ENCODE measurements at places on chromosomes 4 and X.
A peak's percentile ranks its signal among the peaks of the same experiment; 100 is the strongest.

DNA sequence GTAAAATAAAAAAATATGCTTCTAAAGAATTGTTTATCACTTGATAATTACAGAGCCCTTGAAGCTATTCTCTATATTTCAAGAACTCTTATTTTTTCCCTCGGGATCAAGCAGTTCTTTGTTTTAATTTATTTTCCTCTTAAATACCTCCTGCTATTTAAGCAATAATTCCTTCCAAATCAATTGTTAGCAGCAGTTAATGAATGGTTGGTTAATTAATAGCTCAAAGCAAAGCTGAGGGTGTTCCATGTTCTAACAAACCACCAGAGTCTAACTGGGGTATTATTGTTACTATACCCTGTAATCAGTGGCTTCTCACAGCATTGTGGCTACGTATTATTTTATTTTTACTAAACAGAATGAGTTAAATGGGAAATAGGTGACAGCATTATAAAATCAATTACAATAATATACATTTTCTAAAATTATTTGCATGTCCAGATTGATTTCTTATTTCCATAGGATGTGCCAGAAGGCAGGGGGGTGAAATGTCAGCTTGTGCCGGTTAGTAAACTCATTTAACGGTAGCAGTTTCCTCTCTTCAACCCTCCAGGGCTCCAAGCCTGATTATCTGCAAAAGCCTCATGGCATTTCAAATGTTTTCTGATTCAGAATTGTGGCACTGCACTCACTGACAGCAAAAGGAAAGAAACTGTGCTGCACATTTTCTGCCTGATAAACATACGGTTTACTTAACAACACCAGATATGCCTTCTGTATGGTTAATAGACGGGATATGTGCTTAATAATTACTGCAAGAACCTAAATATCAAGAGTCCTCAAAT, 286.9 kb upstream of the EMCN start:
- DNase-seq: no peak

DNA sequence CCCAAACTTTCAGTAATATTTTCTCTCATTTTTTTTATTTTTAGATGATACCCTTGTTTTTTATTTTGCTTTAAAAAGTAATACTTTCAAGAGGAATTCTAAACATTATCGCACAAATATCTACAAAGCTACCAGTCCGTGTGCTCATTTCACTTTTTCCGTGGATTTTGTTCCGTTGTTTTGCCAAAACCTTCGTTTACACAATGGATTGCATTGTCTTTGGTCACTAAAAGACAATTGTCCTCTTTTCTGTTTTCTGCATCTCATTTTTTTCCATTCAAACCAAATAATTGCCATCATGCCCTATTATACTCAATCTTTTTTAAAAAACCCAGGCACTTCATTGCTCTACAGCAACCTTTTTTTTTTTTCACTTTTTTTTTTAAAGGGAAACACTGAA, 214.9 kb downstream of the CXXC4 start:
- DNase-seq: no peak

- no peak for DNase-seq
Measured at GRCh38 chr4:187552781-187553180, 442.8 kb upstream of the ZFP42 start.

GRCh38 chr4:149605601-149606378, 209.9 kb downstream of the IQCM start:
- DNase-seq: no peak

DNA sequence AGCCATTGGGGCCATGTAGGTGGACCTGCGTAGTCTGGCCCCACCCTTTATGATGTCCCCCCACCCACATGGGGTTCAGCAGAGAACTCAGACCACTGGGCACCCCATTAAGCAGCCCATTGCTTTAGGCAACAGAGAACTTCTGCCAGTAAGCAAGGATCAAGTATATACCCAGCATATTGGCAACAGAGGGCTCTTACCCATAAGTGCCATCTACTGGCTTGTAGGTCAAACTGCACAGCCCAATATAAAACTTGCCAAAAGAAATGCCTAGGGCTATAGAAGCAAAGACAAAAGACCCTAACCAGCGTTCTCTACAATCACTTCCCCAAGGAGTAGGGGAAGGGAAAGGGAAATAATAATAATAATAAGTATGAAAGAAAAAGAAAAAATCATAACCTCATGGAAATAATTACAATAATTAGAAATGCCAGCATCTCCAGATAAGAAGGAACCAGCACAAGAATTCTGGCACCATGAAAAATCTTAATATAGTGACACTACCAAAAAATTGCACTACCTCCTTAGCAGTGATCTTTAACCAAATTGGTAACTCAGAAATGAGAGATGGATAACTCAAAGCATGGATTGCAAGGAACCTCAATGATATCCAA, 1090.7 kb downstream of the FAT4 start:
- DNase-seq: peak; percentile 23

GRCh38 chrX:139811942-139812629, 104.1 kb upstream of the MCF2 start:
- DNase-seq: no peak

- DNase-seq: peak; percentile 8
Measured at GRCh38 chr4:80592950-80593349, 257.4 kb downstream of the CFAP299 start.

- DNase-seq: no peak
Measured at GRCh38 chr4:1348014-1348513, 1.1 kb downstream of the UVSSA start.

DNA sequence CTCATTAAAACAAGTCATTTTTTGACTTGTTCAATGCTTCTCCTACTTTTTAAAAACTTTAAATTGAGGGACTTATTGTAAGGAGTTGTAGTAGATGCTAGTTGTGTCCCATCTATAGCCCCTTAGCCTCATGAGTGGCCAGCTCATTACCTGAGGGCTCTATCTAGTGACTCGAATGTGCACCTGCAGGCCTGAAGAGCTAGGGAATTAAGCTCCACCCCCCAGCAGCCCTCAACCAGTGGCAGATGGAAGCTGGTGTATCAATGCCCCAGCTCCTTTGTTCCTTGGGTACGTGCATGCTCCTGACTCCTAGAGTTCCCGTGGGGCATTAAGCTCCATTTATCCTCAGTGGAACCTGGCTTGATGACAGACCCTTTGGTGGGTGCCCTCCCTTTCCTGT, 146.7 kb upstream of the FAM9B start:
- no peak for DNase-seq

DNA sequence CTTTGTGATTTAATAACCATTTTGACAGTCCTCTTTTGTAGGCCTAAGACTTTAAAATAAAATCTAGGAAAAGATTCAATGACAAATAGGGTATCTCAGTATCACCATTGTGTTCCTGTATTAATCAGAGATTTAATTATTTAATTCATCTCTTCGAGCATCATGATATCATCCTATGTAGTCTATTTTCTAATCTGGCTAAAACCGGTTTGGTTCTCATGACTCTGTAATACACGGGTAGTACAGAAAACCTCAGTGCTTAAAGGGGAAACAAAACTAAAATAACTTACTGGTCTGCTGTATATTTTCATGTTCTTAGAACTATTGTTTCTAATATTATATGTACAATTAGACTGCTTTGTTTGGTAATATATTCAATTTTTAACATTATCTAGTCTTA, 23.7 kb upstream of the FBXW7 start:
- no peak for DNase-seq

GRCh38 chr4:143185253-143186107, 763 bp downstream of the USP38 start:
- no peak for DNase-seq

GRCh38 chrX:19683817-19684216, 168.5 kb upstream of the MAP3K15 start:
- peak; percentile 16 for DNase-seq

DNA sequence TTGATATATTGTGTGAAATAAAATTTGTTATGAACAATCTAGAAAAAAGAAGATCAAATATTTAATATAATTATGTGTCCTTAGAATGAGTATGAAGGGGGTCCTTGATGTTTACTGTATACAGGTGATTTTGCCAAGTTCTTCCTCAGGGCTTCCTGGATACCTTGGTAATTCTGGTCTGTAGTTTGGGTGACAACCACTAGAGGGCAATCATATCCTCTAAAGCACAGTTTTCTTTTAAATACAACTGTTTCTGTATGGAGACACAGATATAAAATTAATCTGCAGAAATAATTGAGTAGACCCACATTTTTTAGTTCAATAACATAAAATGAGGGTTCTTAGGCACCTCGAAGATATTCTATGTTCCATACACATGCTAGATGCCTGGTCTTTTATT, 157.7 kb downstream of the SPANXN1 start:
- peak; percentile 22 for DNase-seq

- peak; percentile 35 for DNase-seq
Measured at GRCh38 chr4:152454398-152455011, 81.4 kb downstream of the FBXW7 start.

DNA sequence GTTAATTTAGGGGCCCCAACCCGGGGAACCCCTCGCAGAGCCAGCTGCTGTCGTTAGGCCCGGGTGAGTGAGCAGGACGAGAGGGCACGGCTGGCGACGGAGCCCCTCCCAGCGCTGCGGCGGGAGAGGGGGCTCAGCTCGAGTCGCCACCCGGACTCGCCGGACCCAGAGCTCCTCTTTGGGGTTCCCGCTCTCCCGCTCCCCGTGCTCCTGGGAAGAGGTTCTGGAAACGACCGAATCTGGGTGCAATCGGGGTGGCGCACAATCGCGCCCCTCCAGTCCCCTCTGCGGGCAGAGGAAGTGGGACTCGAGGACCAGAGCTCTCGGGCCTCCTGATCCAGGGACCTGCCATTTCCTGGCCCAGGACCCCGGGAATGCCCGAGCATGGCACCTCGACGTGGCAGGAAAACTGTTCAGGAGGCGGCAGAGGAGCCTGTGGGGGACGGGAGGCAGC, 37.3 kb upstream of the ARAF start:
- DNase-seq: no peak

DNA sequence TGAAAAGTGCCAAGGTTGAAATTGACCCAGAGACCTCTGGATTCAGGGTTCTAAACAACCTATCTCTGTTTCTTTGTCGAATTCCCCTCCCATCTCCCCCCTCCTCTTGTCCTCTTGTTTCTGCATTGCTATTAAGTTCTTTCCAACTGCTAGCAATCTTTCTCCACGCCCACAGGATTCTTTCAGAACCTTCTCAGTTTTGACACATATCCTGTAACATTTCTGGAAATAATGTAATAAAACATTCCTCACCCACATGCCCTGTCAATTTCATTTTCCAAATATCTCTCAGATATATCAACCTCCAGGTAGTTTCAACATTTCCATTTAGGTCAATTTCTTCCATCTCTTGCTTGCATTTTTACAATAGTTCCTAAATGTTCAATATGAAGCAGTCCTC, 1105.9 kb downstream of the ARAP2 start:
- no peak for DNase-seq

DNA sequence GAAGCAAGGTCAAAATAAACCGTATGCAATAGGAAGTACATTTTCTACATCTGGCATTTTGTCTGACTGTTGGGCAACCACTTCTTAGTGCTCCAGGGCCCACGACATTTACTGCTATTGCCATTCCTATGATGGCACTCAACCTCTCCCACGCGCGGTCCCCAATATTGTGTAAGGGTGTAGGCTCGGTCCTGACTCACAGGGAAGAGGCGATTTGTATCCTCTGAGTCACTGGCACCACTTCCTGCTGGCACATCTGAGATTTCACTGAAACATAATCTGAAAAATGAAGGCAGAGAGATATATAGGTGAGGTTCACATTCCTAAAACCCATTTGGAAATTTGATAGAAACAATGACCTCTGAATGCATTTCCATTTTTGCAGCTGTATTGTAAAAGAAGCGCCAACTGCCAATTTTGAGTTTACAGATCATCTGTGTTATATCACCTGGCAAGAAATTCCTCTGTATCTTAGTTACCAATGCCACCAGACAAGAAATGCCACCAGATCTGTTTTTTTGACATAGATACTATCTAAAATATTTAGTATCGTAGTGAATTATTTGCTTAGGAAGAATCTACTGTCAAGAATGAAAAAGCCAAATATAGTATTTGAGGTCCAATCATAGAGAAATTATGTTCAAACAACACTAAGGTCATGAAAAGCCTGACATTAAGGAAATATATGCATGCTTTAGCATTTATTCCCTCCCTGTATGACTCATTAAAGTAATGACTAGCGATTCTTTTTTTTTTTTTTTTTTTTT, 9.8 kb downstream of the EREG start:
- DNase-seq: no peak

DNA sequence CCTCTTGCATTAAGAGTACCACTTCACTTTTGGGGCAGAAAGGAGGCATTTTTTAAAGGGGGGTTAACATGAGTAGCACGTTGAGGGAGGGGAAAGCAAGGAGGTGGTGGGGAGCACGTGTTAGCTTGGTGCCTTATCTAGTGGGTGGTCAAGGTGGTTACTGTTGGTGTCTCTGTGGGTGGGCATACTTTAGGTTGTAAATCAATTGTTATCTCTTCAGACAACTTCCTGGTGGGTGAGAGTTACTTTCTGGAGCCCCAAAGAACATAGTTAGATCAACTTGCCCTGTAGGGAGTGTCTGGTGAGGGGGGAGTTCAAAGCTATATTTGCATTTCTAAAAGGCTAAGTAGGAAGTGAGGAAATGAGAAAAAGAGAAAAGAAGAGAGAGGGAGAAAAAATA, 297.7 kb upstream of the CLNK start:
- peak; percentile 23 for DNase-seq

DNA sequence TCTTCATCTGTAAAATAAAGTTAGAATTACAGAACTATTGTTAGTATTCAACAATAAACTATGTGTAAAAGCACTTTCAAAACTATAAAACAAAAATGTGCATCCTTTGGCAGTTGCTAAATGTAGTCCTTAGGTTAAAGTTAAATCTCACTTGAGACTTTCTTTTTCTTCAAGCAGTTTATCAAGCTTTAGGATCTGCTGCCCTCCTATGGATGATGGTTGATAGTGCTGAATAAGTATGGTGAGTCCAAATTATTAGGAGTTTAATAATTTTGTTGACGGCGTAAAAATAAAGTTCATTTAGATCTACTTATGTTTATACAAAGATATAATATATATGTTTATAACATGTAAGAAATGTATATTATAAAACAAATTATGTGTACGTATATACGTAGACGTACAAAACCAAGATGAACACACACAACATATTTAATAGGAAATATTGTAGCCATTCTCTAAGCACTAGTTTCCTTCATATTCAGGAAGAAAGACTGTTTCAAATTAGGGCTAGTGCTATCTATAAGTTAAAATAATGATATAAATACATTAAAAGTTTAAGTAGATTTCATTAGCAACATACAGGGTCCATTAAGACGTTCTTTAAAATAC, 22.3 kb downstream of the UGT2A2 start:
- no peak for DNase-seq
